ENCODE measurements at places on chromosomes 2 and 18. TPM values are rescaled to one million over a fixed set of nuclear protein-coding genes. Genes with fewer than 3 reads are reported as not detected.

NEU2 gene
- not detected for total RNA-seq

ABCB11 gene
- 0.13 TPM for total RNA-seq

SPOPL gene
- 21.8 TPM for total RNA-seq

POMC gene
- 1.2 TPM for total RNA-seq

GALNT3 gene
- 1.8 TPM for total RNA-seq

TLX2 gene
- total RNA-seq: not detected

NABP1 gene
- total RNA-seq: 72.7 TPM

All from smooth muscle cell of the pulmonary artery (primary cell).